Effector CD4-positive, alpha-beta T cell (primary cell): ENCODE measurements at places on chromosomes 5 and 9.

- no peak for DNase-seq
These were observed 73.4 kb downstream of the GABBR2 start for GRCh38 chr9:98635374-98635773.

- DNase-seq = peak; percentile 35
These were observed 15.5 kb downstream of the AKNA start for GRCh38 chr9:114371973-114372917.

DNA sequence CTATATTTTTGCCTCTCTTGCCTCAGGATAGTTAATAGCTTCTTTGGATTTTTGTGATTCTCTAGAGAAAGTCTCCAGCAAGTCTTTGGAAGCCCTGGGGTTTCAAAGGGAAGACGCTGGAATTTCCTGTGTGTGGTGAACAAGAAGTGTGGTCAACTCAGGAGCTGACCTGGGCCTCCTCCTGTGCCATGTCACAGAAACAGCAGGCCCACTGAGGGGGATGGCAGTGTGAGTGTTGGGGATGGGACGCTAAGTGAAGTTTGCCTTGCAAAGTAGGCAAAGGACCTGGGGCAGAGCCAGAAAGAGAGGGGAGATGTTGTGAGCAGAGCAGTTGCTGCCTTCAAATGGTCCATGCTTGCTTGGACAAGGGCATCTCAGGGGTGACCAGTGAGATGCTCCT is 226.3 kb downstream of the DMRT2 start:
- DNase-seq = no peak

GRCh38 chr5:81147886-81148571 is 85.1 kb upstream of the CKMT2 start:
- no peak for DNase-seq

DNA sequence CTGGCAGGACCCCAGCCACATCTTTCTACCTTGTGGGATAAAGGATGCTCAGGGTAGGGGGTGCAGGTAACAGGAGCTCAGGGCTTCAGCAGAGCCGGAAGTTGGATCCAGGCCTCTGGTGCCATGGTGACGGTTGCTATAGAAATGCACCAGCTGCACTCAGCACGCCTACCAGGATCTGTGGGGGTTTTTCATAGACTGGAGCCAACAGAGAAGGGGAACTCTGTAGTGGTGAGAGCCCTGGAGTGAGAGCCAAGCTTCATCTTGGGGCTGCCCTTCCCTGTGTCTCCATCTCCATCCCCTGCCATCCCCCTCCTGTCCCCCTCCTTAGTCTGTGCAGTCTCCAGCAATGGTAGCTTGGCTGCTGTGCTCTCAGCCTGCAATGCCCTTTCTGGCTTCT is 27.5 kb upstream of the BOD1 start:
- DNase-seq = no peak

DNA sequence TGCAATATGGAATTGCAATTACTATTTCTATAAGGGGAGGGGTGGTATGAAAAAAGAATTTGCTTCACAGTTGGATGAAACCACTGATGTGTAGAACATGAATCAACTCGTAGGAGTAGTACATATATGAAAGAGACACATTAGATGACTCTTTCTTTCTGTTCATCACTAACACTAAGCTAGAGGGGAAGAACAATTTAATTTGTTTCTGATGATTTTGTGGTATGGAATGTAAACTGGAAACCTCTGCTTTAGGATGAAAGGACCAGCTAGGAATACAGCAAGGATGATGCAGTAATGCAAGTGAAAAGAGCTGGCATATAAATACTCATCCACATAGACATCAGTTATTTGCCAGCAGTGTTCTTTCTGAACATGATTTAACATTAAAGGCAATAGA is 113.4 kb downstream of the PAPPA start:
- DNase-seq = no peak
